ENCODE measurements at places on chromosomes 7 and 10.

GRCh38 chr7:1086588-1087464 is 1.1 kb upstream of the GPER1 start:
- no peak overlapping the region for H3K27ac ChIP-seq
- peak overlapping the region; percentile 28 for H3K4me3 ChIP-seq
- H3K4me1 ChIP-seq: peaks cover 11% of the 10 kb centered on the region

GRCh38 chr7:98810153-98810802 is 59.5 kb downstream of the TMEM130 start:
- no peak overlapping the region for H3K4me3 ChIP-seq
- H3K27me3 ChIP-seq: no peaks in the 10 kb centered on the region
- H3K36me3 ChIP-seq: no peaks in the 10 kb centered on the region
- no peak for DNase-seq

GRCh38 chr10:129448086-129448485 is 19.0 kb upstream of the MGMT start:
- H3K4me3 ChIP-seq: no peak overlapping the region
- no peaks in the 10 kb centered on the region for H3K4me1 ChIP-seq
- H3K27ac ChIP-seq: no peak overlapping the region
- no peak for DNase-seq
- H3K36me3 ChIP-seq: no peaks in the 10 kb centered on the region

GRCh38 chr10:22218448-22218847 is 633 bp upstream of the EBLN1 start:
- H3K27me3 ChIP-seq: no peaks in the 10 kb centered on the region
- no peak overlapping the region for H3K27ac ChIP-seq
- H3K36me3 ChIP-seq: no peaks in the 10 kb centered on the region

GRCh38 chr10:112711366-112711765 is 238.7 kb upstream of the TCF7L2 start:
- H3K36me3 ChIP-seq: peaks cover 3% of the 10 kb centered on the region
- no peaks in the 10 kb centered on the region for H3K27me3 ChIP-seq
- H3K4me3 ChIP-seq: no peak overlapping the region
- H3K4me1 ChIP-seq: no peaks in the 10 kb centered on the region

DNA sequence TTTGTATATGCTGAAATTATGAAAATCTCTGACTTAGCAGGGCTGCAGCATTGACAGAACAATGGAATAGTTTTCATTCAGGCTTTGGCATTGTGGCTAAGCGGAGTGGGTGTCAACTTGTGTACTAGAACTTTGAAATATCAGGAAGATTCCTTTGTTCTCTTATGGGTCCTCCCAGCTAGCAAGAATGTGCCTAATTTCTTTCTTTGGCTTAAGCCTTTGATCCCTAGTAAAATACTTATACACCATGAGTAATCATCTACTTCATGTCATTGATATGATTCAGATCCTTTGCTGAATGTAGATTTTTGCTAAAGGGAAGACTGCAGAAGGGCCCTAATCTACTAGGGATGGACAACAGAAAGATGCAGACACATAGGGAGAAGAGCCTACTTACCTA is 6.2 kb downstream of the AVL9 start:
- no peak overlapping the region for H3K27ac ChIP-seq
- no peaks in the 10 kb centered on the region for H3K27me3 ChIP-seq
- no peak for DNase-seq
- H3K4me1 ChIP-seq: peaks cover 25% of the 10 kb centered on the region

DNA sequence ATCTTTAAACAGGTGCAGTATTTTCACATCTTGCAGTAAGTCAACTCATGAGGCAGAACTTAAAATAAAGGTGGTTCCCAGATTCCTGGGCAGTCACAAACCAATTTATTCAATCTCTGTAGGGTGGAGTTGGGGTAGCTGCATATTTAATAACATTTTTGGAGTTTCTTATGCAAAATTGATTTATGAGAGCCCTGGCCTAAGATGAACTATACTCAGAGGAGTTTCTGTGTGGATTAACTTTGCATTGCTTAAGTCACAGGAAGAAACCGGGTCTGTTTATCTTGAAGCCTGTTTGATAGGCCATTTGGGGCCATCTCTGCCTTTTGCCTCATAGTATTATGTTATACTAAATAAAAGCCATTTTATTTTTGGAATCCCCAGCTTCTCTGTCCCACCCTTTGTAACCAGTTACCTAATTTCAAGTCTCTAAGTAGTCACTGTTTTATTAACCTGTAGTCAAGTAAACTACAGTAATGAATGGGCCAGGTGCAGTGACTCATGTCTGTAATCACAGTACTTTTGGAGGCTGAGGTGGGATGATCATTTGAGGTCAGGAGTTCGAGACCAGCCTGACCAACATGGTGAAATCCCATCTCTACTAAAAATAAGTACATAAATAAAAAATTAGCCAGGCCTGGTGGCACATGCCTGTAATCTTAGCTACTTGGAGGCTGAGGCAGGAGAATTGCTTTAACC is 104.4 kb upstream of the FAM3C start:
- no peaks in the 10 kb centered on the region for H3K36me3 ChIP-seq
- H3K27ac ChIP-seq: no peak overlapping the region
- DNase-seq: no peak
- H3K4me3 ChIP-seq: no peak overlapping the region
- H3K27me3 ChIP-seq: no peaks in the 10 kb centered on the region

GRCh38 chr7:72313906-72314305 is 98.2 kb downstream of the CALN1 start:
- H3K27me3 ChIP-seq: no peaks in the 10 kb centered on the region
- H3K27ac ChIP-seq: no peak overlapping the region
- no peaks in the 10 kb centered on the region for H3K36me3 ChIP-seq
- no peaks in the 10 kb centered on the region for H3K4me1 ChIP-seq
- no peak overlapping the region for H3K4me3 ChIP-seq
- no peak for DNase-seq

Measured in CD4-positive, alpha-beta T cell (primary cell).